Activated CD4-positive, alpha-beta T cell treated with anti-CD3 and anti-CD28 coated beads, Interleukin-2, Interleukin-6, amounts not matched to agents 100 ng/mL and 50 ng/mL, durations not matched to agents 16 hours and 8 hours (primary cell): ENCODE measurements at places on chromosomes 16 and 17.
A peak's percentile ranks its signal among the peaks of the same experiment; 100 is the strongest.

DNA sequence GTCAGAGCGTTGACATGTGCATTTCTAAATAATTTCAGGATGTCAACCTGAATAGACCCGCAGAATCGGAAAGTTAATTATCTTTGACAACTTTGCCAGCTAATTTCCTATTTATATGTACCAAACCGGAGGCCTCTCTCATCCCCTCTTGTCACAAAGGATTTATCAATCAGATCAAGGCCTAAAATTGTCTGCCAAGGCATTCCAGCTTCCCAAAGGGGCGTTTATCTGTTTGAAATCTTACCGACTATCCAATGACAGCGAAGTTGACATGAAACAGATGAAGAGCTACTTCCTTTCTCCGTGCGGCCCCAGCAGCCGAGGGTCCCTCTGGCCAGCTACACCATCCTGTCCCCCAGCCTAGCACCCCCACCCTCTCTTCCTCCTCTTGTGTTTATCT is 223.7 kb upstream of the DYNLRB2 start:
- no peak for DNase-seq

DNA sequence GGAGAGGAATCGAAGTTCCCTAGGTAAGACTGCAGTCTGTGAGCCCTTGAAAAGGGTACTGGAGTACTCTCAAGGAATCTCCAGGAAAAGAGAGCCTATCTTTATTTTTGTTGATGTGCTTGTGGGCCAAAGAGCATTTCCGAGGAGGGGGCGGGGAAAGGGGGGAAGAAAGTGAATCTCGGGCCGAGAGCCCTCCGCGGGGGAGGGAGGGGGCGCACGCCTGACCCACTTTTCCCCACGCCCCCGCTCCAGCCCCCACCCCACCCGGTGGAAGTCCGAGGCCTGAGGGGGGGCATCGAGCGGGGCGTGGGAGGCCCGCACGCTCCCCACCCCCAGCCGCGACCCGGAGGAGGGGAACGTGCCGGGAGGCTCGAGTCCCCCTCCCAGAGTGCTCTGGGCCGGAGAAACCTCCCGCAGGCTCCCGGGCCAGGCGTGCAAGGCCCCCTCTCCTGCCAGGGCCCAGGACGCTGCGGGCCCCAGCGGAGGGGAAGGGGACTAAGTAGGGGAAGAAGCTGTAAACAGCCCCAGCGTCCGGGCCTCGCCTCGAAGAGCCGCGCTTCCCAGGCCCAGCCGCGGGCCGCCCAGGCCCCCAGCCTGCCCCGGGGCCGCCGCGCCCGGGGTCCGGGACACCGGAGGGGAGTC is 444 bp downstream of the HELZ start:
- DNase-seq = no peak

DNA sequence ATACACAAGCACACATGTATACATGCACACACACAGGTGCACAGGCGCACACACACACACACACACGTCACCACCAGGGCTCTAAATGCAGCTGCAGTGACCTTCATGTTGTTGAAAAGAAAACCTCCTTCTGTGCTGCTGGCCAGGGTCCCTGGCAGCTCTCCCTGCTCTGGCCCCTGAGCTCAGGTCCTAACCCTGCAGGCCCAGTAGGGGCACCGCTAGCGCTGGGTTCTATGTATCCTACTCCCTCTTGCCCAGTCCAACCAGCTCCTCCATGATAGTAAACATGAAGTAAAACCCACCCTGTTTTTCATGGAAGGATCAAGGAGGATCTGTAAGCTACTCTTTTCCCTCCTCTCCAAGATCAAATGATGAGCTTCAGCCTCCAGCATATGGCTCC is 172.8 kb downstream of the RBFOX3 start:
- no peak for DNase-seq

GRCh38 chr17:43380307-43380706 is 18.5 kb upstream of the ARL4D start:
- no peak for DNase-seq

DNA sequence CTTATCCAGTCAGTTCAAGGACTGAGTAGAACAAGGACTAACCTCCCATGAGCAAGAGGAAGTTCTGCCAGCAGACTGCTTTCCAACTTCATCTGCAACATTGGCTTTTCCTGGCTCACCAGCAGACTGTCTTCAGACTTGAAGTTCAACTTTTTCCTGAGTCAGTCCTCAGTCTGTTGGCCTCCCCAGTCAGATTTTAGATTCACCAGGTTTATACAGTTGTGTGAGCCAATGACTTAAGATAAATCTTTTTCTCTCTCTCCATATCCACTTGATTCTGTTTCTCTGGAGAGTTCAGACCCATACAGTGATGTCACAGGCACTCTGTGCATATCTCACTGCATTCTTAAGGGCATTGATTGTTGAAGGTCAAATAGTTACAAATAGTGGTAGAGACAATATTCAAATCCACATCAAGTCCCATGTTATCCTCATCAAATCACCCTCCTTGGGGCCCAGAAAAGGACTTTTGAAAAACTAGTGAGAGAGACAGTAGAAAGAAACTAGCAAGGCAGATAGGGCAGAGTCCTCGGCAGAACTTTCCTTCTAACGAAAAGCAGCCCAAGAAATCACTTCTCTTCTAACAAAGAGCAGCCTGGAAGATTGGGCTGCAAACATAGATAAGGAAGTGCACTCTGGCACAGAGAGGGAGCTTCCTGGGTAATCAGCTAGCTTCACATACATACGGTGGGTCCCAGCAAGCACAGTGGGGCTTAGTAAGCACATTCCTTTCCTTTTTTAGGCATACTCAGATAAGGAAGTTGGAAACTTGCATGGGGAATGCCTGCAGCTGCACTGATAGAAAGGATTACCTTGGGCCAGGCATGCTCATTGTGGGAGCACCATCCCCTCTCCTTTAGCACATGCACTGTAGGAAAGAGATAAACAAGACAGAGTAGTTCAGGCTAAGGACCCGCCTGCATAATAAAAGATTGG is 132.3 kb upstream of the FAM20A start:
- DNase-seq = no peak

- peak; percentile 36 for DNase-seq
Observed at GRCh38 chr16:23504076-23504452, 6.2 kb downstream of the GGA2 start.

DNA sequence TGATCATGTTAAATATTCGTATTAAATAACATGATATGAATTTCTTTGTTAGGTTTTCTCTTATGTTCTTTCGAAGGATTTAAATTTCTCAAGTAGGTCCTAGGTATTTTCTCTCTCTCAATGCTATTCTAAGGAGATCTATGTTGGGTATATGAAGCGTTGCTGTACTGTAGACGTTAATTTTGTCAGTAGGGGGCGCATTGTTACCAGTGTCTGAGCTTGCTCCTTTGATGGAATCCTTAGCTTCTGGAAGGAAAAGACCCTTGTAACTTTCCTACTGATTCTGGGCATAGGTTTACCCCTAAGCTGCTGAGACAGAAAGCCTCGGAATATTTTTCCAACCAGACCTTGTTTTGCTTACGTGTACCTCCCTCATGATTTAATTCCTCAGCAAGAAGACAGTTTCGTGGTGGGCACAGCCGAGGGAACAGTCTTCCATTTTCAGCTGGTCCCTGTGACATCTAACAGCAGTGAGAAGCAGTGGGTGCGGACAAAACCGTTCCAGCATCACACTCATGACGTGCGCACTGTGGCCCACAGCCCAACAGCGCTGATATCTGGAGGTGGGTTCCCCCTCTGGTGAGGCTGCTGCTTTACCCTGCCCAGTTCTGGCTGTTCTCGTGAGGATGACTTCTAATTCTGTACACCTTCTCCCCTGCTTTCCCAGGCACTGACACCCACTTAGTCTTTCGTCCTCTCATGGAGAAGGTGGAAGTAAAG is 17.9 kb downstream of the UTP4 start:
- peak; percentile 70 for DNase-seq

GRCh38 chr16:64773184-64773583 is 348.7 kb downstream of the CDH11 start:
- no peak for DNase-seq

DNA sequence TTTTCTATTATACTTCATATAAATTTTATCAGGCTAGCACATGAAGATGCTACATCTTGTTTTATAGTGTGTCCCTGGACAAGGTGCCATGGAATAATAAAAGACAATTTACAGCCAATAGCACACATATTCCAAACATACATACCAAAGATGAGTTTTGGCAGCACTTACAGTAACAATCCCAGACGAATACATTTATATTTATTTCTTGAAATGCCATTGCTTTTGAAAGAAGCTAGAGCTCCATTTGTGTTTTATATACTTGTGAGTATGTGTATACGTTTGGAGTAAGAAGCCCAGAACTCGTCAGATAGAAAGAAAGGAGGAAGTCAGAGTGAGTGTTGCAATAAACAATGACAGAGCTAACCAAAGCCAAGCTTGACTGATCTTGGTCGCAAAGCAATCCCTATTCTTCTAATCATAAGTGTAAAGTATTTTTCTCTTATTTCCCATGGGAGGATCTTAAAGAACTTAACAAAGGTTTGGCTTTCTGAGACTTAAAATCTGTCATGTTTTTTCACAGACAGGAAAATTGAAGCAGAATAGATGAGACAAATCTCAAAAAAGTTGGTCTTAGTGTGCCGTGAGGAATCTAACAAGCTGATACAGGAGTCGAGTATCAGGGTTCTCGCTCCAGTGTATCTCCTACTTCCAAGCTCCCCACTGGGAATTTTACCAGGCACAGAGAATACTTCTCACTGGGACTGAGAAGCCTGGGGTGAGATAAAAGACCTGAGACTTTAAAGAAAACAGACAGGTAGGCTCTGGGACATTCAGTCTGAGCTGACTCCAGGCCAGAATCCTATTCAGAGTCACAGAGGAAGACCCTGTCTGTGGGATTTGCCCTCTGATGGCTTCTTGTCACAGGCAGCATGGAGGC is 175.4 kb downstream of the AATF start:
- DNase-seq = no peak

GRCh38 chr17:27368151-27368795 is 74.4 kb downstream of the WSB1 start:
- DNase-seq = no peak

DNA sequence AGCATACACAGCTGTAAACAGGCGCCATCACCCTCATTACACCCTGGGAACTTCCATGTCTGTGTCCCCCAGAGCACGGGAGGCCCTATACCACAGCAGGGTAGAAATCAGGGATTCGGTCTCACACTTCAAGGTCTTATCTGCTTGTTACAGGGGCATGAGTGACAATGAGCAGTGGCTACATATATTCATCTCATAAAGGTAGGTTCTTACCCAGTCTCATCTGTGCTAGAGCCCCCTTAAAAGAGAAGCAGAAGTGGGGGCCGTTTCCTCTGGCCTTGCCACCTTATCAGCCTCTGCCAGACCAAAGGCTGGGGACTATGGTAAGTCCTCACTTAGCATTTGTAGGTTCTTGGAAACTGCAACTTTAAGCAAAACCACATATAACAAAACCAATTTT is 46.5 kb downstream of the IRX5 start:
- no peak for DNase-seq

- no peak for DNase-seq
Observed at GRCh38 chr16:72243621-72244020, 71.7 kb upstream of the PMFBP1 start.

DNA sequence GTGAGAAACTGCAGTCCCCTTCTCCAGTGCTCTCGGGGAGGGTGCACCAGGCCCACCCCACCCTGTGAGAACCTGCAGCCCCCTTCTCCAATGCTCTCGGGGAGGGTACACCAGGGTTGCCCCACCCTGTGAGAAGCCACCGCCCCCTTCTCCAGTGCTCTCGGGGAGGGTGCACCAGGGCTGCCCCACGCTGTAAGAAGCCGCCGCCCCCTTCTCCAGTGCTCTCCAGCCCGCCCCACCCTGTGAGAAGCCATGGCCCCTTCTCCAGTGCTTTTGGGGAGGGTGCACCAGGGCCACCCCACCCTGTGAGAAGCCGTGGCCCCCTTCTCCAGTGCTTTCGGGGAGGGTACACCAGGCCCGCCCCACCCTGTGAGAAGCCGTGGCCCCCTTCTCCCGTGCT is 12.1 kb downstream of the SPATA33 start:
- DNase-seq = no peak

- DNase-seq = peak; percentile 30
Observed at GRCh38 chr16:54447576-54448440, 161.2 kb upstream of the IRX3 start.

DNA sequence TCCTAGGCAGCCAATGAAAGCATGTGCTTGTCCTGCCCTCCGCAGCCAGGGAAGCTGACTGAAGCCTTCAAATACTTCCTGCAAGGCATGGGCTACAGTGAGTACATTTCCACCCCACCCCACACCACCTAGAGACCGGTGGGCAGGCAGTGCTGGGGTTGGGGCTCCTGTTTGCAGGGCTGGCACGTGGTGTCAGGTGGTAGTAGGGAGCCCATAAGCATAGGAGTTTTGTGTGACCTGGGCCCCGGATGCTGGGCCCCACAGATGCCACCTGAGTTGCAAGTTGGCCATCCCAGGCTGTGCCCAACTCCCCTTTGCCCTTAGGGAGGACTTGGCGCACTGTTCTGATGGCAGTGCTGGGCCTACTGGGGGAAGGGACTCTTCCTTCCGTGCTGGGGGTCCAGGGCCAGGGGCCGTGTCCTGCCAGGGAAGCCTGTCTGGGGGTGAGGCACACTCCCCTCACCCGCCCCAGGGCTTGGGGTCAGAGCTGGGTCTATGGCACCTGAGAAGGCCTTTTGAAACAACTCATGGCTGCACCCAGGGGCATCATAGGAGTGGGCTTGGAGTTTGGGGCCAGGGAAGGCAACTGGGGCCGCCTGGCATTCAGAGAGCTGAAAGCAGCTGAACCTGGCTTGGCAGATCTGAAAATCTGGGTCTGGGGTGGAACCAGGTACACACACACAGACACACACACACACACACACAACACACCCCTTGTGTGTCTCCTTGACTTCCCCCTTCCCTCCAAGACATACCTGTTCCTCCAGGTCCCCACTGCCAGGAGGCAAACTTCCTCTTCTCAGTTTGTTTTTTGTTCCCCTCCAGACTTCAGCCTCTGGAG is 5.8 kb upstream of the SETD6 start:
- DNase-seq = no peak

GRCh38 chr17:40727447-40728231 is 24.1 kb upstream of the KRT24 start:
- DNase-seq = peak; percentile 7

- no peak for DNase-seq
Observed at GRCh38 chr16:69867784-69868560, 83.2 kb upstream of the CLEC18A start.

DNA sequence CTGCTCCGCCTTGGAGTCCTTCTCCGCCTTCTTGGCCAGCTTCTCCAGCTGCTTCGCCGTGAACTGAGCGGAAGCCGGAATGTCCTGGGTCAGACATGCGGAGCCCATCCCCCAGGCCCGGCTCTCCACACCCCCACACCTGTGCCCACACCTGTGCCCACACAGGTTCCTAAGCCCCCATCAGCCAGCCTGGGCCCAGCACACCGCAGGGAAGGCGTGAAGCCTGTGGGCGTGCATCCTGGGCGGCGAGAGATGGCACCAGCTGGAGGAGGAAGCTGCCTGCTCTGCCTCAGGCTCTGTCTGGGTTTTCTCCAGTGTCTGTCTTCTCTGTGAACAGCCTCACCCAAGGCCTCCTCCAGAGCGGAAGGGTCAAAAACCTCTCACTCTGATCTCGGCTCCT is 5.9 kb downstream of the CHMP1A start:
- no peak for DNase-seq

DNA sequence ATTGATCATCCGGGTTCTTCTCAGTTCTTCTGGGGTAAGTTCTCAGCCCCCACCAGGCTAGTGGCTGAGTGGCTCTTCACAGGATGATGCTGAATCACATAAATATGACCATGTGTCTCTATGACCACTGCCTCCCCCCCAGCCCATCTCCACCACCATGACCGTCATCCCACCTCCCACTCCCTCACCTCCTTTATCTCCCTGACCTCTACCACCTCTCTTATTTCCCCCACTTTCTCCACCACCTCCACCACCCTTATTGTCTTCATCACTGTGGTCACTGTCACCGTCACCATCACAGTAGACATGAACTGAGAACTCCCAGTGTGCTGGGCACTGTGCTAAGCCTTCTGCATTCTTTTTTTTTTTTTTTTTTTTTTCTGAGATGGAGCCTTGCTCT is 32.5 kb downstream of the RGS9 start:
- no peak for DNase-seq
